ENCODE measurements at places on chromosomes 2 and 18.
A peak's percentile ranks its signal among the peaks of the same experiment; 100 is the strongest.

DNA sequence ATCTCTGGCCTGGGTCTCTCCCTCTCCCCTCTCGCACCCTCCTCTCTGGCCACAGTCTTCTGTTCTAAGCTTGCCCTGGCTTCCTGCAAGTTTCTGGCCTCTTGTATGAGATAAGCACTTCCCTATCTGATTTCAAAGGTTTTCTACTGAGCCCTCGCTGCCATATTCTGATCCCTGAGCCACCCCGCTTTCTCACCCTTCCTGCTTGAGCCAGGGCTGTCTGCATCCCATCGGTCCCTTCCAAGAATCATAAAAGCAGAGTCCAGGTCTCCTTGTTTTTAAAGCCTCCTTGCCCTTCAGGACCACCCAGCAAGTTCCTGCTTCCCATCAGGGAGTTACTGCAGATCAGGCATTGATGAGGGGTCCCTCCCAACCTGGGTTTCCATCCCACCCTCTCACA lies 110.2 kb downstream of the PRKCE start:
- DNase-seq = no peak

- DNase-seq = no peak
Measured at GRCh38 chr2:105112345-105112744, 74.5 kb downstream of the MRPS9 start.

GRCh38 chr2:233174137-233174536 lies 77.3 kb upstream of the ATG16L1 start:
- DNase-seq = no peak

GRCh38 chr2:110124939-110125691 lies 9.5 kb upstream of the MALL start:
- DNase-seq = no peak

DNA sequence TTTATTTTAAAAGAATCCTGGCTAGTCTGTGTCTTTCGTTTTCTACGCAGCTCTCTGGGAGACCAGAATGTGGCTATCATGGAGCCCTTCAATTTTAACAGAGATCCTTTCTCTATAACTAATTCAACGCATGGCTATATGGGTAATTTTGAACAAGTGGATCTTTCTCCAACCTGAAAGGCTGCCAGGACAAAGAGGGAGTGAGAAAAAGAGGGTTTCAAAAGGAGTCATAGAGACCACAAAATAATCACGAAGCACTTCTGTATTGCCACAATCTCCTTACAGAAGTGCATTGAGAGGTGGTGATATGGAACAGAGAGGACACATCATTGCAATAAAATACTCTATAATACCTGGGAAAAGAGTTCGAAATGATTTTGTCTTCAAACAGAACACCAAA lies 21.7 kb upstream of the CDH2 start:
- peak; percentile 67 for DNase-seq

- no peak for DNase-seq
Measured at GRCh38 chr2:46683541-46683940, 204.2 kb downstream of the TMEM247 start.

DNA sequence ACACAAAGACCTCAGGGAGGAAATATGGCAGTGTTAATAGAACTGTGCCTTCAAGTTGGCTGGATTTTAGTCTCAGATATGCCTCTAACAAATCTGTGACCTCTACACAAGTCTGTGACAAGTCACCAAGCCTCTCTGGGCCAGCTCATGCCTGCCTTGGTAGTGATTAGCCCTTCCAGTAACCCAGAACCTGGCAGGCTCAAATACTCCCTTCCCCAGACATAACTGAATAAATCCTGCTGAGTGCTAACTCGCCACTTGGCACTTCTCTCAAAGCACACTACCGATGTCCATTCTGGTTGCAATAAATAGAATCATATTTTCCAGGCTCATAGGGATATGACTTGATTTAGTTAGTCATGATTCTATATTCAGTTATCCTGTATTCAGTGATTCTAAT lies 15.3 kb upstream of the THSD7B start:
- no peak for DNase-seq

GRCh38 chr2:46490521-46491141 lies 11.3 kb downstream of the TMEM247 start:
- DNase-seq = peak; percentile 94

GRCh38 chr2:161113693-161114575 lies 46.3 kb upstream of the TANK start:
- no peak for DNase-seq

- no peak for DNase-seq
Measured at GRCh38 chr2:212494418-212495020, 44.1 kb downstream of the ERBB4 start.

- DNase-seq = no peak
Measured at GRCh38 chr18:51011709-51012108, 18.3 kb upstream of the SMAD4 start.

DNA sequence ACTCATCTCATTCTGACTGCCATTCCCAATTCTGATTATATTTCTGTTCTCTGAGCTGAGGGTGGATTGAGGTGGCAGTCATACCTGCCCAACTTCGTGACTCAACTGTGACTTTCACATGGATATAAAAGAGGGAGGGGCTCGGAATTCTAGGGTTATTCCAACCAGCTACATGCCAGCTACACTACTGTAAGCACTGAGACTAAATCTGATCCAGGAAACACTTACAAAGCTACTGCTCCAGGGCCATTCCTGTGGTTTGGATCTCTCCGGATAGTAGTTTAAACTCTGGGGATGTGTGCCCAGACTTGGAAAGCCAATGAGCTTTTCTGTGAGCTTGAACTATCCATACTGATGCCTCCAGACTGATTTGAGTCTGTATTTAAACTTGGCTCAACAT lies 7.9 kb downstream of the MAP2 start:
- no peak for DNase-seq

GRCh38 chr2:38560092-38560491 lies 42.6 kb downstream of the HNRNPLL start:
- no peak for DNase-seq

- DNase-seq = peak; percentile 58
Measured at GRCh38 chr2:166127217-166128155, at the start of gene SCN1A. TSS of gene SCN1A (minus strand) at chr2:166128020. CDS start at chr2:166073621, 54,399 bp downstream.

- no peak for DNase-seq
Measured at GRCh38 chr18:79395761-79396404, at the start of gene NFATC1. TSS of gene NFATC1 (plus strand) at chr18:79395930. CDS start at chr18:79396225, 295 bp downstream.

DNA sequence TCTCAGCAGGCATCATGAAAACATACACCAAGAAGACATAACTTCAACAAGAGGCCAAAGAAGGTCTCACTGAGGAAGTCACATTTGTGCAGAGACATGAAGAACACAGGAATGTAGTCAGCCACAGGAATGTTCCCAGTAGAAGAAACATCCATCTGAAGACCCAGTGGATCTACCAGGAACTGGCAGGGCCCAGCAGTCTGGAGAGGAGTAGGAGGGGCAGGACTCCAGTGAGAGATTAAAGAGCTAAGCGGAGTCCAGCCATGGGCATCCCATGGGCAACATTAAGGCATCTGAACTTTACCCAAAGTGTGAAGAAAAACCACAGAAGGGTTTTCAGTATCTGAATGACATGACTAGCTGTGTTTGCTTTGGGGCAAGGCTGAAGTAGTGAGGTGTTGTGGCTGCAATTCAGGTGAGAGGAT lies 103.1 kb downstream of the UPP2 start:
- no peak for DNase-seq

DNA sequence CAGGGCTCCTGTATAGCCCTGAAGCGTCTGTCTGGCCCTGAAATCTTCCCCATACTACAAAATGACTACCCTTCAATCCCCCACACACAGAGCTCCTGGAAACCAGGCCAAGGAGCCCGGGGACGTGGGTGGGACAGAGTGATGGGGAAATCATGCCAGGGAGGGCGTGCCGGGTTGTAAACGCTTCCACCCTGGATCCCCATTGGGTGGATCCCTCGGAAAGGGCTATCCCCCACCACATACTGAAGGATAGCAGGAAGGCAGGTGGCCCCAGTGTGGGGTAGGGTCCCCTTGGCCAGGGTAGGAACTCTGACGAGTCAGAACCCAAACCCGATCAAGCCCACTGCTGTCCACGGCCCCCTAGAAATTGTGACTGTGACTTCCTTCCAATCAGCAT lies 91.7 kb downstream of the INHBB start:
- no peak for DNase-seq

DNA sequence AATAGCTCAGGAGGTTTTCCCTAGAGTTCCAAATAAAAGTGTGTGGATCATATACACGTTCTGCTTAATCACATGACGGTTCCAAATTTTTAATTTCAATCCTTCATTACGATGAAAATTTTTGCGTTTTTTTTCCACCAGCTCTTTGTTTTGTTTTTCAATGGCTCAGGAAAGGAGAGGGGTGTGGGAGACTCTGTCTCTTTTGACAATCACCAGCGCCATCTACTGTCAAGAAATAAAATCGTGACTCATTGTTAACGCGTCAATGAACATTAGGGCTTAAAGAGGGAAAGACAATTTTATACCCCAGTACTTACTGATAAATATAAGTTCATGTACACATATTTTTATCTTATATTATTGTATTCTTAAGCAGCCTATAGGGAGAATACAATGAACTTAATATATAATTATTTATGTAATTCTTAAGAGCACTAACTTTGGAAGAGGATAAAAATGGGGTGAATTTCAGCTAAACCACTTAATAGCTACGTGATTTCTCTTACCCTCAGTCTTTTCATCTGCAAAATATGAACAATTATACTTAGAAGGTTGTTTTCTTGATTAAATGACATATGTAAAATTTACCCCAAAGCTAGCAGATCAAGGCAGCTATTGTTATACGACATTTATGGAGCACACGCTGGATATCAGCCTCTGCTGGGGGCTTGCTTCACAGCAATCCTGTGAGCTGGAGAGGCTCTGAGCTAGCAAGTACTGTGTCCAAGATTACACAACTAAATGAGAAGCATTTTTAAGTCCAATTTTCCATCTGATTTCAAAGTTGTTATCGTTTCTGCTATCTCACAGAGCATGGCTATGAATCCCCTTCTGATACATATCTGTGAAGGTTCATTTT lies 47.4 kb upstream of the RMDN2 start:
- DNase-seq = peak; percentile 78

DNA sequence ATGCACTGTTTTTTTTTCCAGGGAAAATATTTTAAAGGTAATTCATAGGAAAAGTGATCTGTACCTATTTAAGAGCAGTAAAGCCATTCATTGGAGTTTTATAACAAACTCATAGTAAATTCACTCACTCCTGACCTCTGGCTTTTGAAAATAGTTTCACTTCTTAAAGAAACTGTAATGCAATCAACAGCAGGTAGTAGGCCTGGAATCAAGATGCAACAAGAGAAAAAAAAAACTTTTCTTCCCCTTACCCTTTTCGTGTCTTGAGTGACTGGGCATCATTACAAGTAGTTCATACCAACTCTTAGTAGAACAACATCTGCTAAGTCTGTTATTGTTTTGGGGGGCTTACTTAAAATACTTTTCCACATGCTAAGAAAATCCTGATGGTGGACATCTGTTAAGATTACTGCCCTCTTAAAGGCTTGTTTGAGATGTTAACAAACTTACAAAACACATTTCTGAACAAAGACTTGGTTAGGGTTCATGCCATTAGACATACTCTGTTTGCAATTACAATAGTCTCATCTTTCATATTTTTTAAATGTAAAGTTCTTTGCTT lies 164.1 kb upstream of the FOSL2 start:
- no peak for DNase-seq

DNA sequence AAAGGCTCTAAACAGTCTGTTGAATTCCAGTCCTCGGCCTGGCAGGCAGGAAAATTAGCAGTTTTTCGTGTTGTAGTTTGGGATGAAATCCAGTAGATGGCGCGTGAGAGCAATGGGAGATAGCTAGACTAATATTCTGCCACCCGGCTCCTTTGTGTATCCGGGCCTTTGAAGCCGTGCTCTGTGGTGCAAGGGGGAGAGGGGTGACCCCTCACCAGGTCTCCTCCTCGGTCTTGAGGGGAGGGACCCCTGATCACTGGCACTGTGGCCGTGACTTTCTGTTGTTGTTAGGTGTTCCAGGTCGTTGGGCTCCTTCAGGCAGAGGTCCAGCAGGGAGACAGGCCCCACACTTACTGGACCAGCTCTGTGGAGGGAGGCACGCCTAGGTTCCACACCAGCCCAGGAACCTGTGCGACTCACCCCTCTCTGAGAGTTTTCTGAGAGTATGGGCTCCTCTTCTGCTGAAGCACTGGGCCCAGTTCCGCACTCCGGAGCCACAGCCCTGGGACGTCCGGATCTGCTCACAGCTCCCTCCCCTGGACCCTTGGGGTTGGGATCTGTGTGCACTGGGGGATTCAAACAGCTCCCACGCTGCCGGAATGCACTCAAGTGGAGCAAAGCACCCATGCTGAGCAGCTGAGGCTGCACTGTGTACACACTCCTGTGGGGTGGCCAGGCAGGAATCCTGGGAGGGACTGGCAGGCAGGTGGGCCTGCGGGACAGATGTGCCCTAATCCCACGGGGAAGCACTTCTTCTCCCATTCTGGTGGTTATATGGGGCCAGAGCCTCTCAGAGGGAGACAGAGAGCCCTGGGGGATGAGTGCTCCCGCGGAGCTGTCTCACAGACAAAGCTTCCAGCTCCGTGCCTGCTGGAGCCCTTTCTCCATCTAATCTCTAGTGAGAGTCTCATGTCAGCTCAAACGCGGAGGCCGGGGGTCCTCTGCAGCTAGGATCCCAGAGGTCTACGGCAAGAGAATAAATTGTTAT lies 8.8 kb downstream of the GKN2 start:
- peak; percentile 63 for DNase-seq

GRCh38 chr2:67825476-67825875 lies 237.3 kb downstream of the C1D start:
- DNase-seq = no peak

Data from pons (tissue), 1 donor.